Stimulated activated CD8-positive, alpha-beta memory T cell treated with anti-CD3 and anti-CD28 coated beads, Interleukin-4, amount 100 ng/mL, for 1 hour (primary cell): ENCODE measurements at places on chromosomes 5 and 9.
A peak's percentile ranks its signal among the peaks of the same experiment; 100 is the strongest.

- DNase-seq: no peak
These were observed 267.2 kb downstream of the RAB3C start for GRCh38 chr5:58849921-58850667.

GRCh38 chr5:103427326-103427725 is 135.3 kb downstream of the NUDT12 start:
- DNase-seq: no peak

GRCh38 chr5:39274398-39275085 is 55.2 kb upstream of the FYB1 start:
- no peak for DNase-seq

- DNase-seq: no peak
These were observed 143.6 kb downstream of the MRPS30 start for GRCh38 chr5:44952376-44952775.

DNA sequence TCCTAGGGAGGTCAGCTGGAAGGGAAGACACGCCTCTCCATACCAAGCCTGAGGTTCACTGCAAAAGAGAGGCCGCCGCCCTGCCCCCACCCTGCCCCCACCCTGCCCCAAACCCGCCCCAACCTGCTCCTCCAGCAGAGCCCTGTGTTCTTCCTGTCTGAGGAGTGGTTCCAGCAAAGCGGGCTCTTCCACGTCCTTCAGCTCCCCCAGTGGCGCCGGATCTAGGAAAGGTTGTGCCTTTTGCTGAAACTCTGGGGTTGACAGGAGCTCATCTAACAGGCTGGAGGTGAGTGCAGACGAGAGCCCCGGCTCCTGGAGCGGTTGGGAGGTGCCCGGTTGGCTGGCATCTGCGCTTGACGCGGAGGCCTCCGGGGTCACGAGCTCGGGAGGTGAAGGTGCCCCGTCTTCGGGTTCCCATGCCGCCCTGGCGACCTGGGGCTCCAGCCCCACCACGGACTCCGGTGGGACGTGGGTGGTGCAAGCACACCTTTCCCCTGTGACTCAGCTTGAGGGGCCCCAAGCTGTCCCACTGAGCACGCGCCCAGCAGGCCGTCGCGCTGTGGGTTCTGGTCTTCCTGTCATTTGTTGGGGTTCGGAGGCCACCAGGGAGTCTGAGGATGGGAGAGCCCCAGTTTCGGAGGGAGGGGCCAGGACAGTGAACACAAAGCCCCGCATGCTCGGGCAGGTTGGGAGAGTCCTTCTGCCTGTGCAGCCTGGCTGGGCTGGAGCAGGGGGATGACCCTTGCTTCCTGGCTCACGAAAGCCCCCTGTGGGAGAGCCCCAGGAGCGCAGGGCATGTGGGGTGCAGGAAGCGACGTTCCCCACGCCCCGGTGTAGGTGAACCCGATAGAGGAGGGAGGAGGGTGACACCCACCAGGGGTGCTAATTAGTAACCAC is 1467.1 kb downstream of the FOXD4L5 start:
- peak; percentile 54 for DNase-seq

- DNase-seq: no peak
These were observed 92.4 kb upstream of the LIFR start for GRCh38 chr5:38648703-38649291.

DNA sequence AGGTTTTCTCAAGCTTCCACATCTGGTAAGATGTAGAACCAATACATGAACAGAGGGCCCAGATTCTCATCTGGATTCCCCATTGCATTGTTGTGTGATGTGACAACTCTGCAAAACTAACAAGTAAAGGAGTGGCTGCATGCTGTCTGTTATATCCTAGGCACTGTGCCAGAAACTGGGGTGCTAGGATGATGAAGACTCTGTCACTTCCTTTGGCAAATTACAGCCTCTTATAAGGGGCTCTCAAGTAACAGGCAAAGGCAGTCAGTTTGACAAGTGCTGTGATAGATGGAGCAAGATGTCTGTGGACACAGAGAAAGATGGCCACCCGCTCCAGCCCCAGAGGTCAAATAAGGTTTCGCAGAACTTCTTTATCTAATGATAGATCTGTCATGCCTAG is 115.7 kb downstream of the PAPPA start:
- DNase-seq: no peak

- DNase-seq: no peak
These were observed 289.8 kb downstream of the SPOCK1 start for GRCh38 chr5:137209232-137209809.

- no peak for DNase-seq
These were observed 30.4 kb downstream of the PRDM6 start for GRCh38 chr5:123119334-123119986.

GRCh38 chr5:133236976-133237375 is 185.2 kb downstream of the HSPA4 start:
- no peak for DNase-seq

DNA sequence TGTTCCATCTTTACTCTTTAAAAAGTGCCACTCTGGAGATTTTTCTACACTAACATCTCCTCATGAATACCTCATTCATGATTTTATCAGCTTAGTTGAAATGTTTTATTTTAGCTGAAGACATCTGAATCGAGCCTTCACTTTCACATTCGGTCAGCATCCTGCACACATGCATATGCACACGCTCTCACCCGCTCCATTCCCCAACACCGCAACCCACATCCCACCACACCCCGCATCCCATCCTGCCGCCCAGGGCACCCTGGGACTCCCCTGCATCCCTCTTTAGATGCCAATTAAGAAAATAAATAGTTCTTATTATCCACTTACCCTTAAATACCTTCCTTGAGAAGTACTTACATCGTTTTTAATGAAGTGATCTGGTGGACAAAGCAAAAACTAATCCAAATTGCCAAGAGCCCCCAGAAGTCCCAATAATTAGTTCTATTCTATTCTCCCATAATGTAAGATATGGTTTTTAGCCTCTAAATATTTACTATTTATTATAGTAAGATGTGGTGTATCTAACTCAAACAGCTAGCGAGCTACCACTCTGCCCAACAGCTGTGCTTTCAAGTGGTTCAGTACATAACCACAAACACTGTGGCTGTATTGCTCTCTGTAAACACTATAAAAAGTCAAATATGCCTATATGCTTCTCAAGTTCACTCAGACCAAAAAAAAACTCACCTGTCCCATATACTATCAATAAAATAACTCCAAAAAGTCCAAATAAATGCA is 38.2 kb downstream of the GZMK start:
- DNase-seq: no peak

DNA sequence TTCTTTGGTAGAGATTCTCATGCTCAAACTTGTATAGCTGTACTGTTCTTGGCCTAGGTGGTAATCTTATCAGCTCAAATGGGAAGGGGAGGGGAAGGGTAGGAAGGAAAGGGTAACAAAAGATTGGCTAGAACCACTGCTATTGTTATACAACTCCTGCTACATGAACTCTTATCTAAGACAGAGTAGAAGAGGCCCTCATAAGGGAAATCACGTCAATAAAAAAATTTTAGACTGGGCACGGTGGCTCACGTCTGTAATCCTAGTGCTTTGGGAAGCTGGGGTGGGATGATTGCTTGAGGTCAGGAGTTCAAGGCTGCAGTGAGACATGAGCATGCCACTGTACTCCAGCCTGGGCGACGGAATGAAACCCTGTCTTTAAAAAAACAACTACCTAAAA is 15.9 kb downstream of the STOM start:
- no peak for DNase-seq

- DNase-seq: no peak
These were observed 184.0 kb downstream of the ACTL7B start for GRCh38 chr9:108671794-108672193.

GRCh38 chr5:448061-448765 is 5.2 kb downstream of the EXOC3 start:
- no peak for DNase-seq

GRCh38 chr9:137825324-137825989 is 52.1 kb upstream of the CACNA1B start:
- no peak for DNase-seq

DNA sequence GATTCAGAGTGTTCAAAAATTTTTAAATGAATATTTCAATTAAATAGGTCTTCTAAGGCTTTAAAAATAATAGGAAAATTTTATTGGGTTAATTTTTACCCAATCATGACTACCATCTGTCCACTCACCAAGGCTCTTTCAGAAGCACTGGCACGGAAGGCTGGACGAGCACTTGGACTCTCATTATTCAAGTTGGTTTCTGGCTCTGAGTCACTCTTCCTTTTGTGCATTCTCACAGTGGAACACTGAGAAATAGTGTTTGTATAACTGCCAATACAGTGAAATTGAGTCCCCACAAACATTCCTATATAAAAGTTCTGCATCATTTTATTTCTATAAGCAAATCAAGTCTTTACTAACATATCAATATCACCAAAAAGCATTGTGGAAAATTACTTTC is 1149.0 kb downstream of the EFNA5 start:
- no peak for DNase-seq

- no peak for DNase-seq
These were observed 530.4 kb downstream of the ACTL7B start for GRCh38 chr9:108325406-108325805.

- DNase-seq: no peak
These were observed 19.8 kb downstream of the IFT74 start for GRCh38 chr9:26975728-26976707.

GRCh38 chr5:160310552-160311295 is 1.6 kb downstream of the CCNJL start:
- no peak for DNase-seq

DNA sequence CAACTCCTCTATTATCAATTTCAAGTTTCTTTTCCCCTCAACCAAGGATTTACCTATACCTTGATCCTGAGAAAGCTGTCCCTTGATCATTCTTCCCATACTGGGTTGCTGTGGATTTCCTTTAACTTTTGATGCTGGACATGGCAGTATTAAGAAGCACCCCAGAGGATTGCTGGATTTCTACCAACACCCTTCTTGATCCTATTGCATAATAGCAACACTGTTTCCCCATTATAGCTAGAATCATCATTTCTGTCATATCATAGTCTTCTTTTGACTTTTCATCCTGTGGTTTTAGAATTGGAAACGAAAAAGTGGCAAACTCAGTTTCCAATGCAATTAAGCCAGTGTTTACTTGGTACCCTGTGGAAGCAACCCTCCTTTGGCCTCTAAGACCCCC is 154.9 kb downstream of the ARRDC3 start:
- DNase-seq: no peak

- no peak for DNase-seq
These were observed 18.4 kb downstream of the NXNL2 start for GRCh38 chr9:88553350-88553749.

- no peak for DNase-seq
These were observed 189.5 kb downstream of the ACTL7B start for GRCh38 chr9:108666240-108666784.

DNA sequence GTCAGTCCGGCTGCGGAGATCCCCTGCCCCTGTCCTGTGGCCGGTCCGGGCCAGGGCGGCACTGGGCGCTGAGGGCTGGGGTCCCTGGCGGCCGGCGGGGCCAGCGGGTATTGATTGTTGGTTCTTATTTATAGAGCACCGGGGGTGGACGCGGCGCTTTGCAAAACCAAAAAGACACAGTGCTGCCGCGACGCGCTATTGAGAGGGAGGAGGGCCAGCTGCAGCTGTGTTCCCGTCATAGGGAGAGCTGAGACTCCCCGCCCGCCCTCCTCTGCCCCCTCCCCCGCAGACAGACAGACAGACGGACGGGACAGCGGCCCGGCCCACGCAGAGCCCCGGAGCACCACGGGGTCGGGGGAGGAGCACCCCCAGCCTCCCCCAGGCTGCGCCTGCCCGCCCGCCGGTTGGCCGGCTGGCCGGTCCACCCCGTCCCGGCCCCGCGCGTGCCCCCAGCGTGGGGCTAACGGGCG is 2.5 kb downstream of the LRRC26 start:
- no peak for DNase-seq

DNA sequence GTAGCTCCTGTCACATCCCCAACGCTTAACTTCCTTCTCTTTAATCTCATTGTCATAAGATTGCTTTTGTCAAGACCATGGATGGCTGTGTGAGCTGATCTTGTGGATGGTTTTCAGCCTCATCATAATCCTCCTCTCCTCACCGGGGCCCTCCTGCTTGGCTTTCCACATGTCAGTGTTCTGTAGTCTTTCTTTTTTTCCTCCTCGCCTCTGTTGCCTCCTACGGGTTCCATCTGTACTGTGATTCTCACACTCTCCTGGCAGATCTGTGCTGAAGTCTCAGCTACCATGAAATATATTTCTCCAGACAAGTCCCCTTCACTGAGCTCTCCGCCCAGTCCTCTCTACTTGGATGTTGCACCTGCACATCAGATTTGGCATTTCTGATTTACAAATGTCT is 34.9 kb upstream of the FAM120AOS start:
- DNase-seq: no peak

- no peak for DNase-seq
These were observed 20.1 kb downstream of the SPAAR start for GRCh38 chr9:35929453-35929718.

GRCh38 chr5:135047347-135047695 is 13.3 kb upstream of the PITX1 start:
- no peak for DNase-seq

DNA sequence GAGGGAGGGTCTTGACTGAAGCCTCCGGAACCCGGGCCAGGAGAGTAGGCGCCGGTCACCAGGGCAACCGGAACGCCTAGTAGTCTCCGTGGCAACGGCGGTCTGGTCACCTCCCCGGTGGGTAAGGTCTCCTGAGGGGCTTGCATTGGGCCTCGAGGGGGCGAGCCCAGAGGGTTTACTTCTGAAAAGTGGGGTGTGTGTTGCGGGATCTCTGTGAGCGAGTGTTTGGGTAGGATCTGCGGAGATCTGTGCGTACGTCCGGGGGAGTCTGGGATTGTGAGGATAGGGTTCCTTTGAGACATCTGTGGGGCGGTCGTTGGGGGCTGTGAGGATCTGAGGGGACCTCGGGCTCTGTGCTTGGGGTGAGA is at the start of gene FAM221B:
TSS of gene FAM221B (minus strand) at position 17 of the 368 bp plus-strand sequence. CDS start 2,571 bp downstream, outside the sequence.
- no peak for DNase-seq

GRCh38 chr9:16726718-16727451 is 143.6 kb downstream of the BNC2 start:
- DNase-seq: no peak

- no peak for DNase-seq
These were observed 15.0 kb downstream of the NPR3 start for GRCh38 chr5:32726086-32726557.

DNA sequence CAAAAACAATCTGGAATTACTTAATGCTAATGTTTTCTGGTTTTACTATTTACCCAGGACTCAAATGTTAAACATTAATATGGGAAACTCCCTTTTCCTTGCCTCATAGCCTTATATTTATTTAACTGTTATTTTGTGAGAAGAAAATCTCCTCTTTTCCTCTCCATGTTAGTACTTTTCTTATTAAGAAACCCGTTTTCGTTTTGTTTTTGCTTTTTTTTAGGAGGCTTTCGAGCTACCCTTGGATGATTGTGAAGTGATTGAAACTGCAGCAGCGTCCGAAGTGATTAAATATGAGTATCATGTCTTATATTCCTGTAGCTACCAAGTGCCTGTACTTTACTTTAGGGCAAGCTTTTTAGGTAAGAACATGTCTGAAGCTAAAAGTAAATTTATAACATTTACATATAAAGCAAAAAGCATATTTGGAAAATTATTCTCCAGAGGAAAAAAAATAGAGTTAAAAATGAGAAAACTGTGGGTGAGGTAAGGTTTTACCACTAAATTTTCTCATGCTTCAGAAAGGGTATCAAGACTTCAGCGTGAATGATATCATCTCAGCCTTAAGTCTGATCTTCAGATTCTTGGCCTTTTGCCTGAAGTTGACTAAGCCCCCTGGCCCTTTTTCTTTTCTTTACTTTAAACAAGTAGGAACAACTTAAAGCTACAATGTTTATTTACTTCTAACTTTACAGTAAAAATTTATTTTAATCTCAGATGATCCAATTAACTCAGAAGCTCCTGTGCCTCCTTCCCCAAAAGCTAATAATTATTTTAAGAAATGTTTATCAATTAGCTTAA is 113.8 kb downstream of the RPS23 start:
- no peak for DNase-seq
